ENCODE measurements at places on chromosomes 5 and 9. TPM values are rescaled to one million over a fixed set of nuclear protein-coding genes. Genes with fewer than 3 reads are reported as not detected.

Gene SLC6A19
- not detected for total RNA-seq

Gene ZNF622
- total RNA-seq = 72.5 TPM

Gene MCTP1
- total RNA-seq = 4.4 TPM

Gene CDO1
- 29.2 TPM for total RNA-seq

Gene RNF180
- 0.63 TPM for total RNA-seq

Gene QRFP
- total RNA-seq = not detected

Gene ZFP37
- 3.7 TPM for total RNA-seq

Gene DRD1
- total RNA-seq = not detected

Gene KCNMB1
- not detected for total RNA-seq

Gene TGFBR1
- 38.3 TPM for total RNA-seq

Gene C1QTNF3
- 1.1 TPM for total RNA-seq

Gene MARCHF11
- total RNA-seq = not detected

Gene C5orf34
- total RNA-seq = 1.9 TPM

Gene SLC34A3
- not detected for total RNA-seq

Gene TICAM2
- total RNA-seq = 3.0 TPM

Gene LTC4S
- total RNA-seq = 1.3 TPM

Gene SVEP1
- 62.5 TPM for total RNA-seq

Gene ADRA1B
- not detected for total RNA-seq

Gene PDLIM4
- total RNA-seq = 49.3 TPM
